MM.1S (cell line): ENCODE measurements at places on chromosomes 1 and 21.

- DNase-seq, result no peak
These were observed 21.3 kb downstream of the CTTNBP2NL start for GRCh38 chr1:112417271-112417670.

DNA sequence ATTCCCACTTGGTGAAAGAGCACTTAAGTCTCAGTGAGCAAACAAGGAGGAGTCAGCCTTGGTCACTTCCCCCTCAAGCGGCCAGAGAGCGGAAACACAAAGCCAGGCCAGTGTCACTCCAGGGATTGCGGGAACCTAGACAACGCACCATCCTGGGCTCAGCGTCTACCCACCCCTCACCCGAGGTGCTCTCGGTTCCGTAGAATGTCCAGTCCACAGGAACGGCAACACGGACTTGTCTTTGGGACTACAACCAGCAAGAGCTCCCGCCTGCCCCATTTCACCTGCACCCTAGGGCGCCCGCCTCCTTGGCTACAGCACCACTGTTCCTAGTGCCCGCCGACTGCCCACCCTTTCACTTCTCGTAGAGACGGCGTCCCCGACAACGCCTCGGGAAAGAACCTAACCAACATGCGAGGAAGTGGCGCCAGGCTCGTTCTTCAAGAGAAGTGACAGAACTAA lies 509 bp downstream of the GDAP2 start:
- peak; percentile 35 for DNase-seq

DNA sequence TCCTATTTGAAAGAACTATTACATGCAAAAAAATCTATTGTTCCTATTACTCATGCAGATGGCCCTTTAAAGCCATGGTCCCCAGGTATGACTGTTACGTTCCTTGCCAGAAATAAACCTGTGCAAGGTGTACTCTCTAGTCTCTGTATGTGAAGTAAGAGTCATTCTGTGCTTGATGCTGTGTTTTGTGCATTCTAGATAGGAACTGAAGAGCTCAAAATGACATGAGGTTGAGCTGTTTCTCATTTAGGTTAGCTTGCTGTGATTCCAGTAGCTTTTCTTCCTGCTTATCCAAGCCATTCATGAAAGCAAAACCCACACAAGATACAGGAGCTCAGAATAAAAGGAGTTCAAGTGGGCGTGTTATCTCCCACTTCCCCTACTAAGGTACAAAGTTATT lies 64.3 kb upstream of the ZNF326 start:
- DNase-seq, result no peak

DNA sequence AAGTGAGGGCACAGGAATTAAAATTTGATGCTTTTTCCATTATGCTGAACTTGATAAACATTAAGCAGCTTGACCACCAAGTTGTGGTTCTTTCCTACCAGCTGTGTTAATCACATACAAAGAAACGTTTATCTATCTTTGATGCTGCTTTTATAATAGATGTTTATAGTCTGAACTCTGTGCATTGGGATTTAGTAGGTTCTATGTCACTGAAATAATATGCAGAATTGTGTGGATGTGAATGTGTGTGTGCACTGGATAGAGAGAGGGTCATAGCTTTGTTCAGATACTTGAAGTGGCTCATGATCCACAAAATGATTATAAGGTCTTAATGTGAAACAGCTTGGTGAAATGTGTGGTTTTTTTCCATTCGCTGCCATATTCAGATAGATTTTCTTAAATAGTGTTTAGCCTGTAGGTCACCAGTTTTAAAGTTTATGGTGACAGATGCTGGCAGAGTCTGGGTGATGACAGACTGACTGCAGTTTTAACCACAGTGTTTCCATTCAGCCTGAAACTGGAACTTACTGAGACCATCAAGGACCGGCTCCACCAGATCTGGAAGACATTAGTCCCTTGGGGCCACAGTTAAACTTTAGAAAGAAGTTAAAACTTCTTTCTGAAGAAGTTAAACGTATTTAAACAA lies 10.2 kb downstream of the DDI2 start:
- peak; percentile 34 for DNase-seq

DNA sequence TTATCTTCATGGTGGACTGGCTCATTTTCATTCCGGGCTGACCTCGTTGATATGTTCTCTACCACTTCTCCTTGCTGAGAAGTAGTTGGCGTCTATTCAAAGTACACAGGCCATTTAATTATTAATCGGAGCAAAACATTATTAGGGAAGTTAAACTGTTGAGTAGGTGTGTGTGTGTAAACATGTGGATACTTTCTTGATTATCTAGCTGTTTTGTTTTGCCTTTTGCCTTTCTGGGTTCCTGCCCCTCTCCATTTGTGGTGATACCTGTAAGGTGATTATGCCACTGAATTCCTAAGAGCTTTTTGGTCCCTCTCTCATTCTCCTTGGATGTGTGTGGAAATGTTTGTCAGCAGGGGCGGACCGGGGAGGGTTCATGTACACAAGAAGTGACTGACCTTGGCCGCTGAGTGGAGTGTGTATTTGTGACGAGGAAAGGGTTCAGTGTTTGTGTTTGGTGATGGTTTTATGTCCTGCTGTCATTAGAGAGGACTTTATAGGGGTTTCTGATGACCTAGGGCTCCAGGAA lies 56.6 kb upstream of the PPP2R5A start:
- no peak for DNase-seq

DNA sequence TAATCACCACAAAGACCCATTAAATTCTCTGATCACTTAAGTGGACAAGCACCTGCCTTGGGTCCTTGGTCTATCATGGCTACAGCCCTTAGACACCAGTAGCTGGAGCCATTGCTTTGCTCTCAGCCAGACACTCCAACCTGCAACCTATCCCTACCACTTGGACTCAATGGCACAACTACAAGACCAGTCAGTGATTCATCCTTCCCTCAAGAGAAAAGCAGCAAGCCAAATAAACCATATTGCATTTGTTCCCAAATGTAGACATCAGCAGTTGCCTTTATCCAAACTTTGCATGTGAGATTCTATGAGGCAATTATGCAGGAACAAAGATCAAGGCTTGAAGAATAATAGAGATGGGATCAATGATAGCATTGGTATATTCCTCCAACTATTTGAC lies 263.4 kb downstream of the HHIPL2 start:
- no peak for DNase-seq

DNA sequence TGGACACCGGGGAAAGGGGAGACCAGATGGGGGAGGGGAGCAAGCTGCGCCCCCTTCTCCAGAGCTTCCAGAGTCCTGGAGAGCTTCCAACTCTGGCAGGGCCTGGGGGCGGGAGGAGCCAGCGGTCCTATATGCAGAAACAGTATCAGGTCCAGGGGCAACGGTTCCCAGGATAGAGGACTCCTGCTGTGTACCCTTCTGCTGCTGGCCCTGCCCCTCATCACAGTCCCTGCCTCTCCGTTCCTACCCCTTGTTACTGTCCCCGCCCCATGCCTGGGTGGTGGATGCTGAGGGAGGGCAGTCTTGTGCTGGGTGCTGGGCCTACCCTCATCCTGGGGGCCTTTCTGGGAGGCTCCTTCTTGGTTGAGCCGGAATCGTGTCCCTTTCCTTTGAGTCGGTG lies 19.2 kb upstream of the PEX10 start:
- DNase-seq, result no peak
